Naive B cell (primary cell): ENCODE measurements at places on chromosomes 4 and X. TPM values are rescaled to one million over a fixed set of nuclear protein-coding genes. Genes with fewer than 3 reads are reported as not detected.
A peak's percentile ranks its signal among the peaks of the same experiment; 100 is the strongest.

The IQSEC2 gene
- polyA plus RNA-seq = 1.0 TPM

The MAPK10 gene
- 0.67 TPM for polyA plus RNA-seq

The PALLD gene
- 0.83 TPM for polyA plus RNA-seq

DNA sequence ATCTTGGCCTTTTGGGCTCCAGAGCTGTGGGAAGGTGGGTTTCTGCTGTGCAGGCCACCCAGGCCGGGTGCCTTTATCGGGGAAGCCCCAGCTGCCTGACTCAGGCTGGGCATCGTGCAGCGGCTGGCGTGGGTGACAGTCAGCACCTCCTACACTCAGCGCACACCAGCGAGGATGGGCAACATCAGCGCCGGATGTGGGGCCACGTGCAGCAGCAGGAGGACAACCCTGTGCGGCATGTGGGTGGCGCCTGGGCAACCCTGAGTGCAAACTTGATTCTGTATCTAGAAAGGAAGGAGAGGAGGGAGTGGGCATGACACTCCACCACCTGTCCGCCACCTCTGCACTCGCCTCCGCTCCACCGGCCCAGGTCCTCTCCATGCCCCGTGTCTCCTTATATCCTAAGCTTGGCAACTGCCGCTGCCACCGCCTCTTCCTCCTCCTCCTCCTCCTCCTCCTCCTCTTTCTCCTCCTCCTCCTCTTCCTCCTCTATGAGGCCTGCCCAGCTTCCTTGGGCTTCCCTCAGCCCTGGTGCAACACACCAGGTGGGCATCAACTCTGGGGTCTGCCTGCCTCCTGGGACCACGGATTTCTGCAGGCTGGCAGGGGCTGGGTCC, 107.4 kb upstream of the AFAP1 start:
- peaks cover 6% of the 10 kb centered on the region for H3K4me1 ChIP-seq
- no peak for DNase-seq
- H3K27ac ChIP-seq = no peak overlapping the region

The LPAR4 gene
- polyA plus RNA-seq = not detected

DNA sequence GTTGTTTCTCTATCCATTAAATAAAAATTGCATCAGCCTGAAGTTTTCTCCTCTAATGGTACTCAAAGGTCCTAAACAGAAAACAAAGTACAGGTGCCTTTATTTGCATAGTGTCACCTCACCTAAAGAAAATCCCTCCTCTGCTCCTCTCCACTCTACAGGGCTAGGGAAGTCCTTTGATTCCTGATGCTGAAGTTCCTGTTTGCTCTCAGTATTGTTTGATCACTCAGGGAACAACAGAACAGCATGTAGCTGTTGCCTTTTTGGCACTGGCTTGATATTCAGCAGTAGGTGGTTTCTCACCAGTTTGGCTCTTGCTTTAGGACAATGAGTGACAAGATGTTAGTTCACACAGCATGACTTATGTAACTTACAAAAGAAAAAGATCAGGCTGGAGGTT, 156.2 kb upstream of the SLC7A11 start:
- no peak overlapping the region for H3K27ac ChIP-seq
- no peaks in the 10 kb centered on the region for H3K4me1 ChIP-seq
- H3K27me3 ChIP-seq = peaks cover 6% of the 10 kb centered on the region
- no peaks in the 10 kb centered on the region for H3K36me3 ChIP-seq

GRCh38 chr4:110624904-110625494, 2.1 kb upstream of the PITX2 start:
- H3K4me1 ChIP-seq = peaks cover 27% of the 10 kb centered on the region
- peaks cover 16% of the 10 kb centered on the region for H3K36me3 ChIP-seq
- H3K4me3 ChIP-seq = no peak overlapping the region
- no peak for DNase-seq
- H3K27me3 ChIP-seq = peaks cover 79% of the 10 kb centered on the region

GRCh38 chr4:1775731-1776500, 17.2 kb upstream of the FGFR3 start:
- no peak overlapping the region for H3K27ac ChIP-seq
- H3K36me3 ChIP-seq = no peaks in the 10 kb centered on the region
- H3K27me3 ChIP-seq = peaks cover 24% of the 10 kb centered on the region
- DNase-seq = no peak

The LRIT3 gene
- polyA plus RNA-seq = not detected

The TMEM156 gene
- 150 TPM for polyA plus RNA-seq

The SSX2 gene
- polyA plus RNA-seq = not detected

DNA sequence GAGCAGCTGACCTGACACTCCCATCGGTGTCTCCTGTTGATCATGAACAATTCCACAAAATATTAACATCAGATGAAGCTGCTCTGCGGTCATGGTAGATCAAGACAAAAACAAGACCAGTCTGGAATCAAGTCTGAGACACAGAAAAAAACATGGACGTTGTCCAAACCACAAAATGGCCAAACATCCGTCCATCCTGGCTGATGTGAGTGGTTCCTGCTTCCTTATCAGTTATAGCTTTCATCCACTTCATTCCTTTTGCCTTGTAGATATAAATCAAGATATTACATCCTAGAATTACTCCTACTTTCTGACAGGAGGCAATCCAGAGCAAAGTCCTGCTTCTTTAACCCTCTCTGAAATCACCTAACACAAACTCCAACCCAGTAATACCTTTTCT, 28.8 kb upstream of the PCSK1N start:
- no peak overlapping the region for H3K27ac ChIP-seq
- H3K27me3 ChIP-seq = no peaks in the 10 kb centered on the region
- H3K4me1 ChIP-seq = no peaks in the 10 kb centered on the region
- no peak for DNase-seq
- no peak overlapping the region for H3K4me3 ChIP-seq

- peaks cover 20% of the 10 kb centered on the region for H3K36me3 ChIP-seq
- DNase-seq = no peak
- no peak overlapping the region for H3K27ac ChIP-seq
- H3K4me1 ChIP-seq = no peaks in the 10 kb centered on the region
- H3K4me3 ChIP-seq = no peak overlapping the region
These were observed 8.5 kb downstream of the SRP72 start for GRCh38 chr4:56475917-56476316.

DNA sequence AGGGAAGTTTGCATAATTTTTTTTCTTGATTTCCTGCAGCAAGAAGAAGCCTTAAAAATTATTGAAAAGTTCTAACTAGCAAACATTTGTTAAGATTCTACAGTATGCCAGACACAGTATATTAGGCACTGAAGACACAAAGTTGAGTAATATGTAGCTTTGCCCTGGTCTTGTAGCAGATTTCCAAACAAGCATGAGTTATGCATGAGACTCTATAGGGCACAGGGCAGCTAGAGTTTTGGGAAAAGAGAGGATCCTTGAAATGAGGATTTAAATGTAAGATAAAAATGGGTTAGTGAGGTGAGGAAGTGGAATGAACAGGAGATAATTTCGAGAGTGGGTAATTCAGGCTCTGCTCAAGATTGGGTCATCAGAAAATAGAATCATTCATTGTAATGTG, 8.6 kb upstream of the GPRIN3 start:
- no peak for DNase-seq
- no peak overlapping the region for H3K27ac ChIP-seq
- H3K27me3 ChIP-seq = no peaks in the 10 kb centered on the region
- no peaks in the 10 kb centered on the region for H3K36me3 ChIP-seq
- peak overlapping the region; percentile 72 for H3K4me3 ChIP-seq

DNA sequence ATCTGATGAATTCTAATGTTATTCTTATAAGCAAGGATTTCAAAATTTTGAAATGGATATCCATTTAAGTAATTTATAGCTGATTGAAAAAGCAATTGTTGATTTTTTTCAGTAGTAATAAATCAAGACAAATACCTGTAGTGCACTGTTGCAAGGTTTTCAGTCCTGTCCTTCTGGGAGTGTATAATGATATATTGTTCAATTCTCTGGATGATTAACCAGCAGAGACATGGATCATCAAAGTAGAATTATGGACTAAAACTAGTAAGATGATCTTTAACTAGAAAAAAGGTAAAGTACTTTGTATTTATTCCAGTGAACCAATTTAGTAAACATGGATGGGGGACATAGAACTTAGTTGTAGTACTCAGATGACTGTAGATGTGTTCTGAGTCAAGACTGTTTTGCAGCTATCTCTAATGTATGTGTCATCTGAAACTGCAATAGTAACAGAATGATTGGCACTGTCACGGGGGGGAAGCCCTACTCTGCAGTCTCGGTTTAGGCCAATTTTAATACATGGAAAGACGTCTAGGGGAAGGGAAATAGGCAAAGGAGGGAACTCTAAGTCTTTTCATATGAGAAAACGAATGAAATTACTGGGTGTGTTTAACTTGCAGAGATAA, 121.9 kb downstream of the GLRA3 start:
- H3K27ac ChIP-seq = no peak overlapping the region
- no peaks in the 10 kb centered on the region for H3K4me1 ChIP-seq
- DNase-seq = no peak
- peak overlapping the region; percentile 51 for H3K4me3 ChIP-seq

DNA sequence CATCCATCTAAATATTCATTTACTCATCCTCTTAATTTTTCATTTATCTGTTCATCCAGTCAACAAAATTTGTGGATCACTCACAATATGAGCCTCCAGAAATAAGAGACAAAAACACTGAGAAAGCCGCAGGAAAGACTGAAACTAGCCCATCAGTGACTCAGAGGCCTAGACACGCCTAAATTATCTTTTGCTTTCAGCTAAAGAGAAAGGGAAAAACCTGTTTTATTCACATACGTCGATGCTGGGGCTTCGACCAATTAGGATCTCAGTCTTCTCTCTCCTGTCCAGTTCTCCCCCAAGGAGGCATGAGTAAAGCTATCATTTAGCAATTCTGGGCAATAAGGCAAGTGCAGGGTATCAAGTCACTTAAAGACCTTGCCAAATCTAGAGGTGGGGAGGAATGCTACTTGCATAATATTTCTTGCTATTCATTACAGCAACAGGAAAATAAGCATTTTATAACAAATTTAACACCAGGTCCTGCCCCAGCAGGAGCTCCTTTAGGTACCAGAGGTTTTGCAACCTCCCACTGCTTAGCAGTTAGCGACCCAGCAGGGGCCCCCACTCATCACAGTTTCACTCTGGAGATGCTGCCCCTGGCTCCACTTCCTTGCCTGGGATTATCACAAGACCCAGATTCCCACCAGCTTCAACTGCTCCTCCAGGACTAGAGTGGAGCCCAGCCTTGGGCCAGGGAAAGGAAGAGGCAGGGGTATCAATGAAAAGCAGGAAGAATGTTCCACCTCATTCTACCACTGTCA, 30.1 kb upstream of the TMEM154 start:
- H3K4me1 ChIP-seq = peaks cover 11% of the 10 kb centered on the region
- no peak overlapping the region for H3K4me3 ChIP-seq
- no peak for DNase-seq
- H3K27ac ChIP-seq = no peak overlapping the region
- peaks cover 16% of the 10 kb centered on the region for H3K36me3 ChIP-seq

The GAGE12H gene
- not detected for polyA plus RNA-seq

The AWAT2 gene
- polyA plus RNA-seq = not detected

DNA sequence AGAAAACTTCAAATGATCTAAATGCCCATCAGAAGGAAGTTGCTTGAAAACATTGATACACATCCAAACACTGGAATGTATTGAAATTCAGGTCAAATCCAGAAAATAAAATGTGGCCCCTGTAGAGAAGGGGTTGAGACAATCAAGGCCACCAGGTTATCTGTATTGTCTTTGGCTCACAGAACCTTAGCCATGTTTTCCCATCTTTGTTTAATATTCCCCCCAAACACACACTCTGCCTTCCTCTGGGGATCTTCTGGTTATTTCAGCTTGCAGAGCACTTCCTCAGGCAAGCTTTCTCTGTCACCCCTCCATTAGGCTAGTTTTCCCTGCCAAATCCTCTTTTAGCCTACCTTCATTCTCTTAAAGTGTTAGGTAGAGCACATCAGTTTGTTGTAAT, 30.5 kb downstream of the PAGE2 start:
- DNase-seq = no peak
- no peaks in the 10 kb centered on the region for H3K4me1 ChIP-seq
- H3K27ac ChIP-seq = no peak overlapping the region
- peaks cover 49% of the 10 kb centered on the region for H3K27me3 ChIP-seq
- no peaks in the 10 kb centered on the region for H3K36me3 ChIP-seq

The UGT2B10 gene
- polyA plus RNA-seq = not detected

The GAGE13 gene
- polyA plus RNA-seq = not detected

GRCh38 chrX:69210581-69210980, 45.3 kb upstream of the PJA1 start:
- no peak for DNase-seq
- no peak overlapping the region for H3K4me3 ChIP-seq
- no peaks in the 10 kb centered on the region for H3K27me3 ChIP-seq
- no peaks in the 10 kb centered on the region for H3K4me1 ChIP-seq
- H3K36me3 ChIP-seq = no peaks in the 10 kb centered on the region

- H3K4me3 ChIP-seq = no peak overlapping the region
- H3K27me3 ChIP-seq = no peaks in the 10 kb centered on the region
- no peaks in the 10 kb centered on the region for H3K36me3 ChIP-seq
- DNase-seq = no peak
These were observed 61.1 kb downstream of the MAOA start for GRCh38 chrX:43717161-43717560.

DNA sequence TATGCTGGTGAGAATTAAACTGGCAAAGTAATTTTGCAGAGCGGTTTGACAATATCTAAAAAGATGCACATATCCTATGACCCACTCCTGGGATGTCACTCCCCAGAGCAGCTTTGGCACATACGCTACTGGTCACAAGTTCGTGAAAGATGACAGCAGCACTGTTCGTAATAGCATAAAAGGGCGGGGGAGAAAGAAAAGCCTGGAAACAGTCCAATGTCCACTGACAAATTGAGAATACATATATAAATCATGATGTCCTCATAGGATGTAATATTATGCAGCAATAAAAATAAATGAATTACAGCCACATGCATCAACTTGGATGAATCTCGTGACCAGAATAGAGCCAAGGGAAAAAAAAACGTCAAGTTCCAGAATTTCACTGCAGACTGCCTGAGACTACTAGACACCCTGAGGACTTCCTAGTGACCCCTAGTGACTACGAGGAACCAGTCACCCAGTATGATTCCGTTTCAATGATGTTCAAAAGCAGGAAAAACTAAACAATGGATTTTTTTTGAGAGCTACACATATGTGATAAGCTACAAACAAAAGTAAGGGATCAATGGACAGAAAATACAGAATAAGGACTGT, 1.8 kb downstream of the PCSK1N start:
- H3K36me3 ChIP-seq = no peaks in the 10 kb centered on the region
- H3K4me1 ChIP-seq = peaks cover 13% of the 10 kb centered on the region
- H3K4me3 ChIP-seq = peak overlapping the region; percentile 24
- peaks cover 44% of the 10 kb centered on the region for H3K27me3 ChIP-seq
- DNase-seq = no peak

GRCh38 chrX:37349221-37350033, at the start of gene PRRG1:
PRRG1 (plus strand) TSS chrX:37349364; CDS start chrX:37406250, 56,886 bp downstream.
- peaks cover 20% of the 10 kb centered on the region for H3K27me3 ChIP-seq
- no peak within 1 kb of the TSS for H3K27ac ChIP-seq
- peak within 1 kb of the TSS; percentile 71 for H3K4me3 ChIP-seq

The MAOA gene
- polyA plus RNA-seq = not detected

DNA sequence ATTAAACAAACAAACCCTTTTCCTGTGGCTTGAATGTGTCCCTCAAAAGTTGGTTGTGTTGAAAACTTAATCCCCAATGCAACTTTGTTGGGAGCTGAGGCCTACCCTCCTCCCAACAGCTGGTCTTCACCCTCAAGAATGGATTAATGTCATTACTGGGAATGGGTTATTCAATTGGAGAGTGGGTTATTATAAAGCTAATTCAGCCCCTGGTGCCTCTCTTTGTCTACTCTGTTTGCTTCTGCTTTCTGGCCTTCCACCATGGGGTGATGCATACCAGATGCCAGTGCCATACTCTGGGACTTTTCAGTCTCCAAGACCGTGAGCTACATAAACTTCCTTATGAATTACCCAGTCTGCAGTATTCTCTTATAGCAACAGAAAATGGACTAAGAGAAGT, 706.5 kb downstream of the CCSER1 start:
- no peaks in the 10 kb centered on the region for H3K4me1 ChIP-seq
- H3K36me3 ChIP-seq = no peaks in the 10 kb centered on the region
- no peak overlapping the region for H3K27ac ChIP-seq
- no peak for DNase-seq
- no peaks in the 10 kb centered on the region for H3K27me3 ChIP-seq
- H3K4me3 ChIP-seq = no peak overlapping the region
